ENCODE measurements at places on chromosomes 11 and 22. TPM values are rescaled to one million over a fixed set of nuclear protein-coding genes. Genes with fewer than 3 reads are reported as not detected.

DNA sequence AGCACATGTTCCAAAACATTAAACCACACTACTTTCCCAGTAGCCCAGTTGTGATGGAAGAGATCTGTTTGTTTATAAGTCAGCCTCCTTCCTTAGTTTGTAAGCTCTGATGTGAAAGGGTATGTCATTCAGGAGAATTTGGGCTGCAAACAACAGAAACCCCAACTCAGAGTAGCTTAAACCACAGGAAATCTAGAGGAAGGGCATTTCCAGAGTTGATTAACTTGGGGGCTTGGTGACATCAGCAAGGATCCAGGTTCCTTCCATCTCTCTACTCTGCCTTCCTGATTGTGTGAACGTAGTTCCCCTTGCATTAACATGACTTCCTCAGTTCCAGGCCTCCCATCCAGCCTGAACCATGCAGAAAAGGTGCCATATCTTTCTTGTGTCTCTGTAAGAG lies 6.5 kb upstream of the FJX1 start:
- no peak for DNase-seq

GRCh38 chr11:120310870-120311269 lies 14.2 kb upstream of the TLCD5 start:
- DNase-seq: no peak

- DNase-seq: no peak
These were observed 11.9 kb upstream of the ARHGAP42 start for GRCh38 chr11:100675115-100675650.

- no peak for DNase-seq
These were observed 767.3 kb downstream of the FAM181B start for GRCh38 chr11:81966340-81966739.

PRR33 gene
- total RNA-seq: not detected

All from OCI-LY7 (cell line).